GM23338 (cell line): ENCODE measurements at places on chromosomes 13 and 19. TPM values are rescaled to one million over a fixed set of nuclear protein-coding genes. Genes with fewer than 3 reads are reported as not detected.

The PRKCG gene
- total RNA-seq, result 11.1 and 15.9 TPM in 2 replicates

The WDR87 gene
- total RNA-seq, result not detected in 2 replicates

DNA sequence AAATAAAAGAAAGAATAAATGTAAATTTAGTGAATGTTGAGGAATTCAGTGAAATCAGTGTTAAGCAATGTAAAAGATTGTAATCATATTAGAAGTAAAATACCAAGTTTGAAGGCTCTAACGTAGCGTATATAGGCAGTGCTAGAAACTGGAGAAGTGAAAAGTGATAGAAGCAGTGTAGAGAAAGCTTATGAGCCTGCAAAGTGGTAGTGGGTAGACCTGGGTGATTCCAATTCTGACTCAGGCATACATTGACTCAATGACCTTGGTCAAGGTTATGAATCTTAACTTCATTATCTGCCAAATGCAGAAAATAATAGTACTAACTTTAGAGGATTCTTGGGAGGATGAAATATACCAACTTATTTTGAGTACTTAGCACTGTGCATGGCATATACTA is 4.1 kb downstream of the SLC10A2 start:
- no peaks in the 10 kb centered on the region for H3K36me3 ChIP-seq
- no peak overlapping the region for H3K4me3 ChIP-seq
- DNase-seq, result no peak
- no peak overlapping the region for H3K27ac ChIP-seq

The NLRP9 gene
- not detected in 2 replicates for total RNA-seq

GRCh38 chr13:41562083-41562482 is 104.7 kb downstream of the RGCC start:
- H3K4me1 ChIP-seq, result no peaks in the 10 kb centered on the region
- no peak for DNase-seq
- no peak overlapping the region for H3K27ac ChIP-seq
- no peaks in the 10 kb centered on the region for H3K27me3 ChIP-seq
- H3K36me3 ChIP-seq, result no peaks in the 10 kb centered on the region

GRCh38 chr13:98766697-98767096 is 14.2 kb upstream of the SLC15A1 start:
- H3K4me1 ChIP-seq, result no peaks in the 10 kb centered on the region; the same call in 1 of the 2 replicates
- no peak overlapping the region for H3K27ac ChIP-seq
- DNase-seq, result no peak
- H3K4me3 ChIP-seq, result no peak overlapping the region

The KCNN1 gene
- total RNA-seq, result 12.4 and 29.8 TPM in 2 replicates

- no peaks in the 10 kb centered on the region for H3K4me1 ChIP-seq
- no peak overlapping the region for H3K27ac ChIP-seq
- no peaks in the 10 kb centered on the region for H3K36me3 ChIP-seq
- DNase-seq, result no peak
- no peaks in the 10 kb centered on the region for H3K27me3 ChIP-seq
Measured at GRCh38 chr13:27541386-27541785, 78.9 kb downstream of the LNX2 start.

- DNase-seq, result no peak
- no peak overlapping the region for H3K4me3 ChIP-seq
- no peak overlapping the region for H3K27ac ChIP-seq
Measured at GRCh38 chr13:64505336-64505910, 2724.7 kb downstream of the PCDH9 start.

The ZNF420 gene
- total RNA-seq, result 7.0 and 10.0 TPM in 2 replicates

The NLRP5 gene
- not detected in 2 replicates for total RNA-seq

GRCh38 chr19:18150776-18151624 is 2.0 kb upstream of the PIK3R2 start:
- H3K4me1 ChIP-seq, result peaks cover 5% of the 10 kb centered on the region; the same call in 1 of the 2 replicates
- H3K4me3 ChIP-seq, result peak overlapping the region; percentile 55; the same call in 1 of the 2 replicates
- no peak for DNase-seq
- H3K36me3 ChIP-seq, result no peaks in the 10 kb centered on the region
- no peaks in the 10 kb centered on the region for H3K27me3 ChIP-seq
- H3K27ac ChIP-seq, result no peak overlapping the region

The ZNF682 gene
- total RNA-seq, result 17.4 and 25.1 TPM in 2 replicates

DNA sequence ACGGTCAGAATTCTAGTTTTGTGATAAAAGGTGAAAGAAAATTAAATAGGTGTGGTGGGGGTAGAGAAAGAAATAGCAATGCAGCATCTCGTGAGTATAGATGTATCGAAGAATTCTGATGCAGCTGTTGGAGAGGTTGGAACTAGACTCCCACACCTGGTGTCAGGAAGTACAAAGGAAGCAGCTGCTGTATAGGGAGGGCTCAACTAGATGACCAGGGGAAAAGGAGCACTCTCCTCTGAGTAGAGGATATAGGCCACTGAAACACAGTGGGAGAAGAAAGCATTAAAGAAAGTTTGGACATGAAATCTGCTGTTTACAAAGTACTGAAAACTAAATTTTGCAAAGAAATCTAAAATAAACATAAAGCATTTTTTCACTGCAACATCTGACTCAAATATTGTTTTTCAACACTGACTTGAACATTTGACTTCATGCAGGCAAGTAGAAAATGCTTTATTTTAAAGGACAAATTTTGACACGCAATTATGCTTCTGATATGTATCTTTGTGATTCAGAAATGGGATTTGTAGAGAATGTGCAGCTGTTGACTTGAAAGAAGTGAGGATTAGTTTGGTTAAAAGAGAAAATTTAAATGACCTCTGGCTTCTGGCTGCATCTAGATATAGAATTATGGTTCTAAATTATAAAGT is 82.2 kb downstream of the MIPEP start:
- H3K4me3 ChIP-seq, result no peak overlapping the region
- peaks cover 9% of the 10 kb centered on the region for H3K4me1 ChIP-seq
- no peaks in the 10 kb centered on the region for H3K36me3 ChIP-seq
- no peak overlapping the region for H3K27ac ChIP-seq

The LGALS7 gene
- total RNA-seq, result not detected in 2 replicates

The CLDN10 gene
- 34.7 and 35.7 TPM in 2 replicates for total RNA-seq

DNA sequence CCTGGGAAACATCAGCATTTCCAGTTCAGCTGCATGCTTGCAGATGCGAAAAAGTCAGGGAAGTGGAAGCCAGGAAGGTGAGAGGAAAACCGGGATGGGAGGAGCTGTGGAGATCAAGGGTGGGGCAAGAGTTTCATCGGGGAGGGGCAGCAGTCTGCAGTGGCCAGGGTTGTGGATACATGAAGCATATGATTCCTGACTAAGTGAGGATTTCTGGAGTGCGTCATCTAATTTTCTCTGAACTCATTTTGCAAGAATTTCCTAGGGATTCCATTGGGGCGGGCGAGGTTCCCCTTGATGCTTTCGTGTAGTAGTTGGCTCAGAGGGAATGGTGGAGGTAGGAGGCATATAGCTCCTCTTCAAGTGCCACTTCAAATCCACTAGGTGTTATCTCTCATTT is 344.1 kb upstream of the TMTC4 start:
- no peaks in the 10 kb centered on the region for H3K27me3 ChIP-seq
- no peak overlapping the region for H3K27ac ChIP-seq
- H3K4me3 ChIP-seq, result no peak overlapping the region

GRCh38 chr13:76790526-76790925 is 95.7 kb downstream of the KCTD12 start:
- H3K4me3 ChIP-seq, result no peak overlapping the region
- H3K36me3 ChIP-seq, result no peaks in the 10 kb centered on the region
- H3K27me3 ChIP-seq, result no peaks in the 10 kb centered on the region
- H3K4me1 ChIP-seq, result no peaks in the 10 kb centered on the region; the same call in none of the 2 replicates
- H3K27ac ChIP-seq, result no peak overlapping the region
- DNase-seq, result no peak

GRCh38 chr19:35641515-35642151 is at the start of gene ETV2:
ETV2 (plus strand) TSS chr19:35641745; CDS start chr19:35642461, 716 bp downstream.
- H3K27ac ChIP-seq, result no peak within 1 kb of the TSS; the same call in 1 of the 2 replicates
- peak; percentile 79 for DNase-seq
- peaks cover 29% of the 10 kb centered on the region for H3K4me1 ChIP-seq
- peak within 1 kb of the TSS; percentile 78 for H3K4me3 ChIP-seq

- no peak overlapping the region for H3K4me3 ChIP-seq
- peaks cover 2% of the 10 kb centered on the region; the same call in 1 of the 2 replicates for H3K4me1 ChIP-seq
- DNase-seq, result no peak
- no peaks in the 10 kb centered on the region for H3K27me3 ChIP-seq
- H3K36me3 ChIP-seq, result no peaks in the 10 kb centered on the region
Measured at GRCh38 chr13:45231305-45231704, 30.5 kb upstream of the KCTD4 start.

DNA sequence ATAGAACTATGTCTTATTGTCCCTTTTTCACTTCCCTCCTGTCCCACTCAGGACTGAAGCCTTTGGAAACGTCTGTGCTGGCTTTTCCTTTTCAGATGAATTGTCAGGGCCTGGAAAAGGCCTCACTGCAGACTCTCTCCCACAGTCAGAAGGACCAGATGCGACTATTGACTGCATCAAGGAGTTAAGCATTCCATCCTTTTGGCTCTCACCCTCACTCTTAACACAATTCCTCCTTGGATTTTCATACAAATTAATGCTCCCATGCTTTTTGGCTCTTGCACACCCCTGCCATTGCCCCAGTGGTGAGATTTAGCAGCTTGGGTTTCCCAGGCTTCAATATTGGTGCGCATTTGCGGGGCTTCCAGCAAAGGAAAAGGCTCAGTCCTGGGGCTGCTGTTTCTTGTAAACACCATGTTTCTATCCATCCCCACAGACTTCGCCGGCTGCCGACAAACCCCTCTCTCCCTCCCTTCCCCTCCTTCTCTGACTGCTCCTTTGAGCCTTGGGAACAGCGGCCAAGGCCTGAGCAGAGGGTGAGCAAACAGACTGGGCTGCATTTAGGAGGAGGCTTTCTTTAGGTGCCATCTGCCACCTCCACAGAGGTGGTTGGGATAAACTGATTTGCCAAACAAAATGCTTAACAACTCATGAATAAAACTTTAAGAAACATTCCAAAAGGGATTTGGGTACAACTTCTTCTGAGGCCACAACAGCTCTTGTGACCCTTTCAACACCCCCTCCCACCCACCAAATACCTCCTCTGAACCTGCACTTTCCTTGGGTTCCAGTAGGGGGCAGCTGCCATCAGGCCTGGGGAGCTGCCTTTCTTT is 48.6 kb upstream of the PCDH8 start:
- H3K36me3 ChIP-seq, result no peaks in the 10 kb centered on the region
- H3K27ac ChIP-seq, result no peak overlapping the region
- no peak overlapping the region for H3K4me3 ChIP-seq
- DNase-seq, result peak; percentile 83
- no peaks in the 10 kb centered on the region for H3K27me3 ChIP-seq

GRCh38 chr19:52474351-52475127 is 21.2 kb downstream of the ZNF578 start:
- H3K27ac ChIP-seq, result no peak overlapping the region
- no peak overlapping the region; the same call in 1 of the 2 replicates for H3K4me3 ChIP-seq
- no peaks in the 10 kb centered on the region for H3K4me1 ChIP-seq
- H3K27me3 ChIP-seq, result no peaks in the 10 kb centered on the region
- H3K36me3 ChIP-seq, result peaks cover 47% of the 10 kb centered on the region
- no peak for DNase-seq

The CYP4F3 gene
- total RNA-seq, result not detected in 2 replicates

The NBEA gene
- total RNA-seq, result 26.9 and 29.1 TPM in 2 replicates

- no peak overlapping the region for H3K27ac ChIP-seq
- no peaks in the 10 kb centered on the region for H3K36me3 ChIP-seq
- no peak for DNase-seq
Measured at GRCh38 chr19:29943615-29944014, 1.6 kb downstream of the URI1 start.
